ENCODE measurements at places on chromosomes 1 and 21.

DNA sequence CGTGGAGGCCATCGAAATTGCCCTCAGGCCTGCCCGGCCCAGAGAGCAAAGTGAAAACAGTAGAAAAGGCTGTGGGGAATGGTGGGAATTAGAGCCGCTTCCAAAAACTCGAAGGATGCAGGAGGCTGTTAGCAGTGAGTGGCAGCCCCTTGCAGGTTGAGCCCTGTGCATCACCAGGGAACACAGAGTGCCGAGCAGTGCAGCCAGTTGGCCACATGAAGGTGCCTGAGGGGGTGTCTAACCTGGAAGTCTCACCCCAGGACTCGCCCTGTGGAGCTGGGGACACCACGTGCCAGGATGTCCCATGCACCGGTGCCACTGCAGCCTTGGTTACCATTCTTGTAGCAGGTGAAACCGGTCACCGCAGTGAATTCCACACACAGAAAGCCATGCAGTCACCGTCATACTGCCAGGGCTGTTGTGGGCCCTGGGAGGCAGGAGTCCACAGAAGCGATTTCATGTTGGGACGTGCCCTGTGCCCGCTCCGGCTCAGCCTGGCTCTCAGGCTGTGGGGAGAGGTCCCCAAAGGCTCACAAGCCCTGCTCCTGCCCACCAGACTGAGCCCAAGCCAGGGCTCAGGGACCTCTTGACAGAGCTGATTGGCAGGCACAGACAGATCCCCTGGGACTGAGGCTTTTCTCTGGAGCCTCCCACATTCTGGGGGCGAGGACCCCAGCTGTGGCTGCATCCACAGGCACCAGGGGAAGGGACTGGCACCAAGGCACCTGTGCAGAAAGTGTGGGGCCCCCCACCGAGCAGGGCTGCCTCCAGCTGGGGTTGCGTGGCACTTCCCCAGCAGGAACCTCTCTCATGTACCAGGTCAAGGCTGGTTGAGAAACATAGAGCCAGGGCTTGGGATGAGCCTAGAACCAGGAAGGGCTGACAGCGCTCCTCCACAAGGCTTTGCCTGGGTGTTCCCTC lies 16.7 kb upstream of the ACTRT2 start:
- no peak for DNase-seq

DNA sequence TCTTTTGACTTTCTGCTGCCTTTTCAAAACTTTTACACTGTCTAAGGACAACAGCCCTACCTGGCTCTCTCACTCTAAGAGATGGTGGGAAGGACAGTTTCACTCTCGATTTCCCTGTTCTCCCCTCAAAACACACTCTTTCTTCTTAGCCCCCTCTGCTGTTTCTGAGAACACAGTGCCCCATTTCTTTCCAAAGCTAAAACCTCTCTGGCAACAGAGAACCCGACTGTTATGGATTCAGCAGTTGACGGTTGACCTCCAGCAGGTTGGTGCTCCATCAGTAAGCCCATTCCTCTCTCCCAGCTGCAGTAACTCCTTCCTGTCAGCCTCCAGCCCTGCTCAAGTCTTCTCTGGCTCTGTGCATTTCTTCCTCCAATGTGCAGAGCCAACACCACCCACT lies 88.2 kb upstream of the ABCD3 start:
- DNase-seq = no peak

DNA sequence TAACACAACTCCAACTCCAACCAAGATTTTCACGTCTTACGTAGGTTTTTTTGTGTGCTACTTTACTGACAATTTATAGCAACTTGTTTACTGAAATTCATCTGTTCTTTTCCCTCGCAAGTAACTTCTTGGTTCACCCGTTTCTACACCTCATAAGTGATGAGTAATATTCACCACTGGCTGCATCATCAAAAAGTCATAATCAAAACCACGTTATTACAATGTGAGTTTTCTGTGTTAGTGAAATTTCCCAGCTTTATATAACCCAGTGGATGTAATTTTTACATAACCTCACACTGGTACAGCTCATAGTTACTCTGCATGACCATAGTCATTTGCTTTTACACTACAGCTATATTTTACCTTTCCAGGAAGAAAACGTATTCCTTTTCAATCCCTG lies 401.1 kb upstream of the LYPLAL1 start:
- DNase-seq = no peak

DNA sequence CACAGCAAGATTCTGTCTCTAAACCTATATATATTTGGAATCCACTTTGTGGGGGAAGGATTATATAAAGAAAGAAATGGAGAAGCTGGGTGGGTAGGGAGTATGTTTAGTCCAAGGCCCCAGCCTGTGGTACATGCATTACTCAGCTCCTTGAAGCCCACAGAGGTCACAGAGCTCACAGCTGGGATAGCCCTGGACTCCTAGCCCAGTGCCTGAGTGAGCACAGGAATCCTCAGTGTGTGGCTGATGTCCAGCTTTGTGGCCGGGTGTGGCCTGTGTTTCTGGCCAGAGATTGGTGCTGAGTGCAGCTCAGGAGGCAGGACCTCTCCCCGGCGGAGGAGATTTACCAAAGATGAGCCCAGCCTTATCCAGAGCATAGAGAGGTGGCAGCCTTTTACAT lies 7.6 kb downstream of the CAPN9 start:
- DNase-seq = no peak

DNA sequence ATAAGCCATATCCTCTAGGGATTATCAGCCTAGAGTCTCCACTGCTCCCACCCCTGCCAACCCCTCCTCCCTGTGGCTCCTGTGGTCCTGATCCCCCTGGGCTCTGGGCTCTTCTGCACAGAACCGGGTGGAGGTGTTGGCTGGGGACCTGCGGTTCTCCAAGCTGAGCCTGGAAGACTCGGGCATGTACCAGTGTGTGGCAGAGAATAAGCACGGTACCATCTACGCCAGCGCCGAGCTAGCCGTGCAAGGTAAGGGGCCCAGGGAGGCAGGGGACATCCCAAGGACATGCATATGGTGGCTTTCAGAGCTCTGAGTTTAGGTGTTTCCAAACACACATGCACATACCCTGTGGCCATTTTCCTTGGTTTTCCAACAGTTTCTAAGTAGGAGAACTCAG lies 19.3 kb downstream of the CNTN2 start:
- no peak for DNase-seq

GRCh38 chr1:225449261-225449660 lies 21.4 kb upstream of the LBR start:
- no peak for DNase-seq

Data from SIG-M5 (cell line).